ENCODE measurements at places on chromosomes 1 and 21.

DNA sequence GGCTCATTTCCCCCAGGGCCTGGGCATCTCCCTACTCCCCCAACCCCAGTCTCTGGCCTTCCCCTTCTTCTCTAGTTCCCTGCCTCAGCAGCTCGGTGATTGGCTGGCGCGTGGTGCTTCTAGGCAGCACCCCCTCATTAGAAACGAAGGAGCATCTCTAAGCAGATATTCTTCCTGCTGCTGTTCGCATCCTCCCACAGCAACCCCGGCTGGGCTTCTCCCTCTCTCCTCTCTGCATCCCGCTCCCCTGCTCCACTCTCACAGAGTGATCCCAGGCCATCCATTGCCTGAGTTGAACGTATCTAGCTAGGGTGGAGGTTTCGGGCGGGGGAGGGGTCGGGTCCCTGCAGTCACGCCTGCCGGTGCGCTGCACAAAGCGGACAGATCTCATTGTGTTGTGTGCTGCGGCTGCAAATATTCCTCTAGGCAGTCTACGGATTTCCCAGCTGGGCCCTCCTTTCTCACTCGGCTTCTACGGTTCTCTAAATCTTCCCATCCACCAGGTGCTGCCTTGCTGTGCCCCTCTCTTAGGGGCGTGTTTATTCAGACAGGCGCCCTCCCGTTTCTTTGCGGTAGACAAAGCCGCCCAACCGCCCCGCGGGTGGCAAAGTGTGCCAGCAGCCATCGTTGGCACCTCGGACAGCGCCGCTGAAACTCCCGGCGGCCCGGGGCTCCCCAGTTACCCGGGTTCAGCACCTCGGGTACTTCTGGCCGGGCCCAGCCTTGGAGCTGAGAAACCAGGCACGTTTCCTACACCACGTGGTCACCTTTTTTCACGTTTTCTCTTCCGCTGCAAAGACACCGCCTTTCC, 2.2 kb downstream of the CACNA1E start:
- DNase-seq, result no peak

DNA sequence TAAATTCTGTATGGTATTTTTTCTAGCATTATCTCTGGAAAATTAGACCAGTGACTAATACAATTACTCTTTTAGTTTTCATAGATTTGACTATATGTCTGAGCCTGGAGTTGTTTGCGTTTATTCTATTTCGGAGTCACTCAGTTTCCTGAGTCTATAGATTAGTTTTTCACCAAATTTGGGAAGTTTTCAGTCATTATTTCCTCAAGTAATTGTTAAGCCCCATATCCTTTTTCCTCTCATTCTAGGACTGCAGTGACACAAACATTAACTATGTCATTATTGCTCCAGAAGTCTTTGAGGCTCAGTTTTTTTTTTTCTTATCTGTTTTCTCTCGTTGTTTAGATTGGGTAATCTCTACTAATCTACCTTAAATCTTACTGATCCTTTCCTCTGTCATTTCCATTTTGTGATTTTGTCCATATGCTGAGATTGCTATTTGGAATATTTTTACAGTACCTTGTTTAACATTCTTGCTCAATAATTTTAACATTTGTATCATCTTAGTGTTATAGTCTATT, 886.2 kb downstream of the LTN1 start:
- DNase-seq, result no peak

GRCh38 chr1:95116580-95117206, 462 bp upstream of the TLCD4 start:
- DNase-seq, result peak; percentile 11

GRCh38 chr1:35442734-35443133, 114.5 kb downstream of the KIAA0319L start:
- DNase-seq, result no peak

- no peak for DNase-seq
Measured at GRCh38 chr1:14975119-14975518, 178.4 kb upstream of the TMEM51 start.

DNA sequence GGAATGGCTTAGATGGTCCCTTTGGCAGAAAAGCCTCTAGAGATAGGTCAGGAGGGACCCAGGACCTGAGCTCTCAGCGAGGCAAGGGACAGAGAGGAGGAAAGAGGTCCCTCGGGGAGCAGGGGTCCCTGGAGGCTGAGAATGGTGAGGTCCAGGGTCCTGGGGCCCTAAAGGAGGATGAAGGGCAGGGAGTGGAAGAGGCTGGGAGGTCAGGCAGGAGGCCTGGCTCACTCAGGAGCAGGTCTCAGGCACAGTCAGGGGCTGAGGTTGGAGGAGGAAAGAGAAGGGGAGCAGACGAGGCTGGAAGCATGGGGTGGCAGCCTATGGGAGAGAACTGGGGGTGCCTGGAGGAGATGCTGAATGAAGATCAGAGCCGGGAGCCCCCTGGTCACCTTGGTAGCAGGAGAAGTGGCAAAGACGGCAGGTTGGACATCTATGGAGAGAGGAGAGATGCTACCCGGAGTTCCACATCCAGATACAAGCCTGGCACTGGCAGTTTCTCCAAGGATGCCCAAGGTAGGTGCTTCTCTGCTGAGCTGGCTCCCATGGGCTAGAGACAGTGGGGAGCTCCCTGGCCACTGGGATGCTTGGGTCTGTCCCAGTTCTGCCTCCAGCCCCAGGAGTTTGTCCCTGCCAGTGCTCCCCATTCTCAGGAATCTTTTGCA, 22.6 kb downstream of the IGFN1 start:
- DNase-seq, result no peak

DNA sequence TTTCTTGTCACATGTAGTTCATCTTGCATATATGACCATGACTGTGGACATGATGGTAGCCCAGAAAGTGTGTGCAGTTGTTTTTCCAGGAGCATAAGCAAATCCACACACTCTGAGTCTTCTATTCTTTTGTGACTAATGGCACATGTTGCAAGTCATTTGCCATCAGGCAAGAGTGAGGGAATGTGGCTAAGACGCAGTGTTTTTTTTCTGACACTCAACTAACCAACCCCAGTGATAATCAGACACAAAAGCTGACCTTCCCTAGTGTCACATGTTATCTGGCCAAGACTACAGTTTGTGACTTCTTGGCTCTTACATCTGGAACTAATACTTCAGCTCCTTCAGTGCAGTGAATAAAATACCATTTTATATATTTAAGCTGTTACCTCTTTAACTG, 108.8 kb downstream of the ITSN1 start:
- no peak for DNase-seq

- DNase-seq, result no peak
Measured at GRCh38 chr1:207815466-207815865, 63.6 kb downstream of the CD46 start.

GRCh38 chr1:204932573-204932909, 61.9 kb downstream of the NFASC start:
- no peak for DNase-seq

DNA sequence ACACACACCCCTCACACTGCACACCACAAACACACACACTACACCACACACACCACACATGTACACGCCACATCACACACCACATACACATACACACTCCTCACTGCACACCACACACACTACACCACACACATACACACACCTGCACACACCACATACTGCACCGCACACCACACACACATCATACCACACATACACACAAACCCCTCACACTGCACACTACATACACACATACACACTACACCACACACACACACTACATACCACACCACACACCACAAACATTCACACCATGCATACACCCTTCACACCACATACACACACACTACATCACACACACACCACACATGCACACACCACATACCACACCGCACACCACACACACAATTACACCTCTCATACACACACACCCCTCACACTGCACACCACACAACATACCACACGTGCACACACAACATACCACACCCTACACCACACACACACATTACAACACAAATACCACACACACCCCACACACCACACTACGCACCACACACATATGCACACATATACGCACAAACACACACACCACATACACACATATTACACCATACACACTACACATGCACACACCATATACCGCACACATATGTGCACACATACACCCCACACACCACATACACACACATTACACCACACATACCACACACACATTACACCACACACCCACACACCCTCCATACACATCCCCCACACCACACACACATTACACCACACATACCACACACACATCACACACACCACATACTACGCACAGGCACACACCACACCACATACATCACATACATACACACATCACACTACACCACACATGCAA, 29.6 kb downstream of the RAB7B start:
- DNase-seq, result no peak

- DNase-seq, result no peak
Measured at GRCh38 chr1:106608841-106609240, 447.6 kb upstream of the PRMT6 start.

DNA sequence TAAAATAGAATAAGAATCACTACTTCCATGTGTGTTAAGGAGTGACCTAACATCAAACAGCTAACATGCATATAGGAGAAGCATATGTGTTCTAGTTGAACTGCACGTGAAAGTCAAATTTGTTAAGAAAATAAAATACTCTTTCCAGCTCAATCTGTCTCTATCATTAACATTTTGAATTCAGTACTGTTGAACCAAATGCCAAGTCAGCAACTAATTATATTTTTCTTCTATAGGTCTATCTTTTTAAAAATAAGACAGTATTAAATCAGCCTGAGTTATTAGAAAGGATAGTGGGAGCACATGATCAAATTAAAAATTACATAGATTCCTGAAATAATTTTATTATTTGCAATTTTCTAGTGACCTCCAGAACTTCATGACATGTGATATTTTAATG, 141.8 kb downstream of the NRIP1 start:
- DNase-seq, result no peak

DNA sequence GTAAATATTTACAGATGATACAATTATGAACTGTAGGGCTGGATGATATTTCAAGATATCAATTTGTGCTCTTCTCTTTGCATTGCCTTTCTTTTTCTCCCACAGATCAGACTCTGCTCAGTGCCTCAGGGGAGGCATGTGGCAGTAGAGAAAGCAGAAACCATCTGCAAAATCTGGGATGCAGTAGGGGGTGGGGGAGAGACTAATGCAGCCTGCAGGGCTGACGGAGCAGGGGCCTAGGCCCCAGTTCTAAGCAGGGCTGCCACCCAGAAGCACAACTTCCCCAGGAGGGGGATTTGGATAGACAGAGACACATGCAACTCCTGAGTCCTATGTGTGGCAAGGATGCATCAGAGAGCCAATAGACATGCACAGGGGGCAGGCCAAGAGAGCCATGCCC, 511.6 kb downstream of the SMYD3 start:
- DNase-seq, result no peak

DNA sequence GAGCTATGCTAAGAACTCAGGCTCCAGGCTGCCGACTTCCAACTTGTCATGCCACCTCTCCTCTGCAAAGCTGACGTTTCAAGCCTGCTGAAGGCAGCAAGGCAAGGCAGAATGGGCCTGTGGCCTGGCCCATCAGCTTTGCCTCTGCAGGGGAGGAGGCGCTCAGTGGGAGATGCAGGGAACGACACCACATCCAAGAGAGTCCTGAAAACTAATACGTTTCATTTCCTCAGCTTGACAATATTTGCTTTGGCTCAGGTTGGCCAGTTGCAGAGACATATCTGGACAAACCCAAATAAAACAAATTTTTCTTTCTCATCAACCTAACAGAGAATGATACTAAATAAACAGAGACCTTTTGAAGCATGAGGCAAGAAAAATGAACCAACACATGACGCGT, 35.3 kb downstream of the BEND5 start:
- no peak for DNase-seq

GRCh38 chr1:90834886-90835660, 118.0 kb upstream of the BARHL2 start:
- no peak for DNase-seq

DNA sequence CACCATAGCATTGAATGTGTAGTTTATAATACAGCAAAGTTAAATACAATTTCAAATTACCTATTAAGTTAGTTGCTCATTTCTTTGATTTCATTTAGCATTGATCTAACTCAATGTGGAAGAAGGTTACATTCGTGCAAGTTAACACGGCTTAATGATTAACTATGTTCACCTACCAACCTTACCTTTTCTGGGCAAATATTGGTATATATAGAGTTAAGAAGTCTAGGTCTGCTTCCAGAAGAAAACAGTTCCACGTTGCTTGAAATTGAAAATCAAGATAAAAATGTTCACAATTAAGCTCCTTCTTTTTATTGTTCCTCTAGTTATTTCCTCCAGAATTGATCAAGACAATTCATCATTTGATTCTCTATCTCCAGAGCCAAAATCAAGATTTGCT, at the start of gene ANGPTL3:
Gene ANGPTL3 (plus strand): TSS at position 240 of the 400 bp plus-strand sequence. CDS start 47 bp downstream, at position 287.
- DNase-seq, result no peak

DNA sequence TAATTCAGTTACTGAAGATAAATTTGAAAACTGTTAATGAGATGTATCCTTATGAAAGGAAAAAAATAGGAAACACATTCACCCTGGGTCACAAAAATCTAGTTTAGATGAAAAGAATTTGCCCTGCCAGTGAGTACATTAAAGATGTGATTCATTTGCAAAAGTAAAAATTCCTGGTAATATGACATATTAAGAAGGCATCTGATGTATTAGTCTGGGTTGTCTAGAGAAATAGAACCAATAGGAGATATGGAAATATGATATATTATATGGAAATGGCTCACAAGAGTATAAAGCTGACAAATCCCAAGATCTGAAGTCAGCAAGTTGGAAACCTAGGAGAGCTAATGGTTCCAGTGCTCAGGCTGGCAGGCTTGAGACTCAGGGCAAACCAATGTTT, 153.8 kb downstream of the MRPL39 start:
- no peak for DNase-seq

DNA sequence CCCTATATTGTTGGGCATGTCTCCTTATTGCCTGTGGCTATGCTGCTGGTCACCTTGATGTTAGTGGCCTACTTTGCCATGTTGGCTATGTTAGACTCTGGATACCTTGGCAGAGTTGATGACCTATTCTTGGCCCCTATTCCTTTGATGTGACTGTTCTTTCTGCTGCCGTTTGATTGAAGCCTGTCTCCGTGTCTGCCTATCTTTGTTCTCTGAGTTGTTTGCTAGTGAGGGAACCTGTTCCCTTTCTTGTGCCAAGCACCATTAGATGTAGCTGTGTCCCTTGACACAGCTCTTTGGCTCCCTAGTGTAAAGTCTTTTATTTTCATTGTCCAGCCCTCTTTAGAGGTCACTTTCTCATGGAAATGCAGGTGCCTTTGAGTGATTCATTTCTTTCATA, 28.7 kb upstream of the PAPPA2 start:
- DNase-seq, result no peak

GRCh38 chr1:11691928-11692711, 610 bp downstream of the DRAXIN start:
- DNase-seq, result no peak

DNA sequence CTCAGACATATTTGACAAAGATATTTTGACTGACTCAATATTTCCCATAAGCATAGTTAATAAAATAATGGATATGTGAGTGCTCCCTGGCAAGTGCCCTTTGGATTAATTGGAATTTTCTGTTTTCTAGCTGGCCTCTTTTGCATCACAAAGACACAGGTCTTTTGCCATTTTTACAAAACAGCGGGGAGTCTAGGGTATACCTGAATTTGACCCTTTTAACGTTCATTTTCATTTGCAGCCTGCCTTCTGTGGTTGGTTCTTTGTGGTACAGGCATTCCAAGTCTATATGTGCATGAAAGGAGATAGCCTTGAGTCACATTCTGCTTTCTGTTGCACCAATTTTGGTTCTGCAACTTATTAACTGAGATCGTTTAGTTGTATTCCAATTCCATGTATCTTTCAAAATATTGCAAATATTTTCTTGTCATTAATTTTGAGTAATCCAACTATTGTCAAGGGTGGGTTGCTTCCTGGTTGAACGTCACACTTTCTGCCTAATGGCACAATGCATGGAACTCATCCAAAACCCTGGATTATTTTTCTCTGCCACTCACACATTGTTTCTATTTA, 171.7 kb downstream of the CRB1 start:
- no peak for DNase-seq
